Activated T-cell treated with anti-CD3 and anti-CD28 coated beads, Interleukin-2, amount 50 U/mL, for 24 hours (primary cell): ENCODE measurements at places on chromosomes 5 and 9.
A peak's percentile ranks its signal among the peaks of the same experiment; 100 is the strongest.

- DNase-seq, result no peak
Observed at GRCh38 chr5:127821896-127822295, 118.7 kb downstream of the CCDC192 start.

- no peak for DNase-seq
Observed at GRCh38 chr5:118450554-118451332, 537.6 kb downstream of the DTWD2 start.

DNA sequence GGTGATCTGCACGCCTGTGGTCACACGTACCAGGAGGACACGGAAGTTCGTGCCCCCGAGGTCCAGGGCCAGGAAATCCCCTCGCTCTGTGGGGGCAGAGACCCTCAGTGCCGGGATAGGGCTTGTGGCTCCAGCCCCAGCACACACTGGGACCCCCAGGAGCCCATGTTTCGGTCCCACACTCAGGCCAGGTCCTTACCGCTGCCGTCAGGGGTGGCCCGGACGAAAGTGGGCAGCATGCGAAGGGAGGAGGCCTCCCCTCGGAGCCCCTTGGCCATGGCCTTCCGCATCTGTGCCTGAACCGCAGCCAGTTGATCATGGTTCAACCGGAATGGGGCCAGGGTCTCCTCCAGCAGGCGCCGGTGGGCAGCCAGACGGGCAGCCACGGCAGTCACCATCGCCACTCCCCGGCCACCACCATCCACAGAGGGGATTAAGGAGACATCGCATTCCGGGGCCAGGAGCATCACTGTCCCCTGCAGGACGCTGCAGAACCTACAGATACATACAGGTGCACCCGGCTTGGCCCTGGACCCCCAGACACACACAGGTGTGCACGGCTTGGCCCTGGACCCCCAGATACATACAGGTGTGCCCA, 11.8 kb downstream of the HK3 start:
- no peak for DNase-seq

- DNase-seq, result peak; percentile 32
Observed at GRCh38 chr5:375336-375920, 53.9 kb downstream of the AHRR start.

- DNase-seq, result no peak
Observed at GRCh38 chr5:168513861-168514428, 15.2 kb upstream of the FBLL1 start.
